Activated CD4-positive, CD25-positive, alpha-beta regulatory T cell (primary cell): ENCODE measurements at places on chromosomes 11 and 22.

DNA sequence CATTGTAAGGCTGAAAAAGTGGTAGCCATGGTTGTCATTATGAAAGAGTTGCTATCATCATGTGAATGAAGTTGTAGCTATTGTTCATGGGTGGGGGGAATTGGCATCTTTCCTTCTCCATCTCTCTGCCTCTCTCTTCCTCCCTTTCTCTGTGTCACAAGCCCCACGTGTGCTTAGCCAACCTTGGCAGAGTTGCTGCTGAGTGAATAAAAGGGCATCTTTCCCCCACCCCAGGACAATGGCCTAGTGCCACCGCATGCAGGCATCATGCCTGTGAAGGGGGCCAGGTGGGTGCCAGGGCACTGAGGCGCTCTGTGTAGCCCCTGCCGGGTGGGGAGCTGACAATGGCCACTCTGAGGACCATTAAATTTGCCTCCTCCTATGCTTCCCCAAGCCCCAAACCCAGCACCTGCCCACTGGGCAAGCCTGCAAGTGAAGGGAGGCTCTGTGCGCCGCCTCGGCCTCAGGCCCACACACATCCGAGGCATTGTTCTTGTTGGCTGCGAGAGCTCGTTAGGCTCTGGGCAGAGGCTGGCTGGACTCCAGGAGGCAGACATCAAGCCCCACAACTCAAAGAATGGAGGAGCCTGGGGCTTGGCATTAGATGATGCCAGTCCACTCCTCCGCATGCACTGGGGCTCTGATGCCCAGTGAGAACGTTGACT is 103.9 kb downstream of the SEZ6L start:
- no peak for DNase-seq

DNA sequence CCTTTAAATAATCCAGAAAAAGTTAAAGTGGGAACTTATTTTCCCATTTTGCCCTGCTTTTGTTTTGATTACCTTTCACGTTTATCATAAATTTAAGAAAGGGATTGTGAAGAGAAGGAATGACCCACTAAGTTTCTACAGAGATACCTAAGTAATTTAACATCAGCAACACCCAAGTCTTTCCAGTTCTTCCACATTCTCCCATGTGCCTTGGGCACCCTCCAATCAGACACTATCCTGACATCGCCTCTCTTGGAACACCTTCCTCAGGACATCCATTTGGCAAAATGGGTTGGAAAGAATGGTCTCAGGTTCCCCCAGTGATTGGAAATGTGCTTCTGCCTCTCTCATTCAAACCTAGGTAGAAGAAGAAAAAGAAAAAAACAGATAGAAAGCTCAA is 6.3 kb downstream of the BBOX1 start:
- no peak for DNase-seq

DNA sequence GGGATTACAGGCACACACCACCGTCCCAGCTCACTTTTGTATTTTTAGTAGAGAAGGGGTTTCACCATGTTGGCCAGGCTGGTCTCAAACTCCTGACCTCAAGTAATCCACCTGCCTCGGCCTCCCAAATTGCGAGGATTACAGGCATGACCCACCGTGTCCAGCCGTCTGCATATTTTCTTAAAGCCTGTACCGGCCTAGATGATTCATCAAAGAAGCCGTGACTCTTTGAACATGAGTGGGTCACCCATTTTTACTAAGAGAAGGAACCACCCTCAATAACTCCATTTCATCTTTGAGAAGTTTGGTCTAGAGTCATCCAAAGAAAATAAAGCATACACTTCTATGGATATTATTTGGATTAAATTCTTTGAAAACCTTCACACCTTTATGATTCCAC is 388.3 kb downstream of the NTM start:
- DNase-seq, result no peak

- DNase-seq, result no peak
Observed at GRCh38 chr11:26473216-26474194, 98.6 kb downstream of the MUC15 start.

DNA sequence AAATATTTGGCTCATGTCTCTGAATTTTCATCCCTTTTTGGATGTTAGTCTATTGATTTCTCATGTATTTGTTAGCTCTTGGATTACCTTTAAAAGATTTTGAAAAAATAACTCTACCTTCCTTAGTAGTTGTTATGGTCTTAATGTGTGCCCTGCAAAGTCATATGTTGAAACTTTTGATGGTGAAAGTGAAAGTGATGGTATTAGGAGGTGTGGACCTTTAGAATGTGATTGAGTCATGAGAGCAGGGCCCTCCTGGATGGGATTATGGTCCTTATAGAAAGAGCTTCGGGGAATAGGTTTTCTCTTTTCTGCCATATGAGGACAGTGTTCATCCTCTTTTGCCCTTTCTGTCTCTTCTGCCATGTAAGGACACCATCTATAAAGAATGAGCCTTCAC is 33.6 kb upstream of the MPPED2 start:
- no peak for DNase-seq
